ENCODE measurements at places on chromosomes 12 and 14. TPM values are rescaled to one million over a fixed set of nuclear protein-coding genes. Genes with fewer than 3 reads are reported as not detected.

Gene HNF1A
- total RNA-seq: 0.36 TPM

GRCh38 chr14:86973177-86973576, 1019.8 kb downstream of the GALC start:
- DNase-seq: no peak

DNA sequence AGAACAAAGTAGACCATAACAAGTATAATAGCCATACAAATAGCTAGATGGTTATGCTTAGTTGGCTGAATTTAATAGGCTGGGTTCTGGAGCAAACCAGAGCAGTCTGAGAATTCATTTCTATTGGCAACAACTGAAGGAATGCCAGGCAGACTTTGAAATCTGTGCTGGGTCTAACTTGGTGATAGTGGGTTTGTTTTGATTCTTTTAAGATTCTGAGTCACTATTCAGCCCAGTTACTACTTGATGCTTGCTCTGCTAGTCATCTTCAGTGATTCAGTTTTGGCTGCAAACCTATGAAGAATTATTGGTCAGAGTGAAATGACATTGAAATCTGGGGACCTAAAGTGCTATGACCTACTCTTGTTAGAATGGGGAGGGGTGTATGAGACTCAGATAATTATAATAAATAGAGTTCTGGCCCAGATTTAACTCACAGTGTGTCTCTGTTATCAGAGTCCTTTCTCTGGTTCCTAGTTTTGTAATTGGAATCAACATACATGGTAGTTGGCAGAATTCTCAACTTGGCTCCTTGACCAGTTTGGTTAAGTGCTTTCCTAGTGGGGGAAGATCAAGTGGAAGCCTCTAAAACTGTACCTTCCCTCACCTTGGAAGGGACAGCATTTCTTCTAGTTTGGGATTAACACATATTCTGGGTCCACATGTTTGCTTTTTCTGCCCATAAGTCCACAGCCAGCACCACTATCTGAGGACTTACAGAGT, 43.5 kb downstream of the MNAT1 start:
- peak; percentile 52 for DNase-seq

GRCh38 chr14:66140213-66140918, 345.8 kb upstream of the CCDC196 start:
- DNase-seq: no peak

DNA sequence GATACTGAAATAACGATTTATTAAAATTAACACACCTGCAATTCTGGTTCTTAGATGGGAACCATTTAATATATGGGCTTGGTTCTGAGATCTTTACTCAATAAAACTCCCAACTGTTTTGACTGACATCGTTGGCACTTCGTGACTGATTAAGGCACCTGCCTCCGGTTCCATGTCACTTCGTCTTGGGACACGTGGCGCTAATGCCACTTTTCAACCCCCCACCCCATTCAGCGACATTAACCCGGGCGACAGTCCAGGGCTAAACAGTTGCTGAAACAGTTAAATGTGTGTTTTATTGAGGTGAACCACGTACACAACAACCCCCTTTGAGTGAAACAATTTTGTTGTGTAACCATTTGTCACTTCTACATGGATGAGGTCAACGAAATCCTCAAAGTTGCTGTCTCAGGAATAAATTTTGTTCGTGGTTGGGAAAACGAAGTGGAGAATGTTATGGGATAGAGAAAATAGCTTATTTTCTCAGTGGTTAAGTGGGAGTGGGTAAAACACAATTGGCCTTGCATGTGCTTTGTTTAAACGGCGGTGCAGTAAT, 9.9 kb upstream of the SLC38A2 start:
- no peak for DNase-seq
